NAMALWA (cell line): ENCODE measurements at places on chromosomes 7 and 10.

- no peak for DNase-seq
Observed at GRCh38 chr10:113292086-113292485, 260.8 kb upstream of the HABP2 start.

- DNase-seq = no peak
Observed at GRCh38 chr7:29895559-29895958, 89.3 kb downstream of the WIPF3 start.

DNA sequence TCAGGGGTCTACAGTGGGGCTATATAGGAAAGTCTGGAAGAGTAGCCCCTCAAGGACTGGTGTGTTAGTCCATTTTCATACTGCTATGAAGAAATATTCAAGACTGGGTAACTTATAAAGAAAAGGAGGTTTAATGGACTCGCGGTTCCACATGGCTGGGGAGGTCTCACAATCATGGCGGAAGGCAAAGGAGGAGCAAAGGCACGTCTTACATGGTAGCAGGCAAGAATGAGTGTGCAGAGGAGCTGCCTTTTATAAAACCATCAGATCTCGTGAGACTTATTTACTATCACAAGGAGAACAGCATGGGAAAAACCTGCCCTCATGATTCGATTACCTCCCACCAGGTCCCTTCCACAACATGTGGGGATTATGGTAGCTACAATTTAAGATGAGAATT lies 3.0 kb downstream of the FKBP14 start:
- no peak for DNase-seq

- DNase-seq = no peak
Observed at GRCh38 chr10:118307220-118307619, 34.9 kb downstream of the FAM204A start.

DNA sequence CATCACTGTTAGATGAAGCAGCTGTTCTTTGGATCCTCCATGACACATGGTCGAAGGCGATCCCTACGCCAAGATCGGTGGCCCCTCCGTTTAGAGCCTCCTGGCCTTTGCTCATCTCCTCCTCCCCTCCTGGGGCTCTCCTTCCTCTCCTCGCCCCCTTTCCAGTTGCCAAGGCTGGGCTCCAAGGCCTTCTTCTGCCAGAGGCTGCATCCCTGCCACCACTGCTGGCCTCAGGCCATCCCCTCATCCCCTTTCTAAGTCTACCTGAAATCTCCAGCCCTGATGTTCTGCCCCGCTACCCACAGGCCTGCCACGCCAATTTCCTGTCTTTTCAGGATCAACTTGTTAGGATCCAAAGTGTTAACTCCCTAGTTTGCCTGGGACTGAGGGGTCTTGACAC lies 265.1 kb upstream of the ZMIZ1 start:
- DNase-seq = no peak

- peak; percentile 58 for DNase-seq
Observed at GRCh38 chr10:52818019-52818418, 45.4 kb upstream of the MBL2 start.

DNA sequence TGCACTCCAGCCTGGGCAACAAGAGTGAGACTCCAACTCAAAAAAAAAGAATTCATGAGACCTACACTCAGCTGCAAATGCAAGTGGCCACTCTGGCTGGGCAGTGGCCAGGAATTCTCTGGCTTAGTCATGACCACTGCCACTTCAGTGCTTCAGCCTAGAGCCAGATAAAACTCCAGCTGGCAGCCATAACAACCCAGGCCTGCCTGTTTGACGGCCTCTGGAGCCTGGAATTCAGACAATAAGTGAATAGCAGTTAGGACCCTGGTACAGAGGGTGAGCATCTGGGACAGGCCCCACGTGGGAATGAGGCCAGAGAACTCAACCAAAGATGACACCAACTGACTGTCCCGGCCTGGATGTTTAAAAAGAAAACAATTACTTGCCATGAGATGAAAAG lies 18.9 kb downstream of the RCC1L start:
- no peak for DNase-seq

DNA sequence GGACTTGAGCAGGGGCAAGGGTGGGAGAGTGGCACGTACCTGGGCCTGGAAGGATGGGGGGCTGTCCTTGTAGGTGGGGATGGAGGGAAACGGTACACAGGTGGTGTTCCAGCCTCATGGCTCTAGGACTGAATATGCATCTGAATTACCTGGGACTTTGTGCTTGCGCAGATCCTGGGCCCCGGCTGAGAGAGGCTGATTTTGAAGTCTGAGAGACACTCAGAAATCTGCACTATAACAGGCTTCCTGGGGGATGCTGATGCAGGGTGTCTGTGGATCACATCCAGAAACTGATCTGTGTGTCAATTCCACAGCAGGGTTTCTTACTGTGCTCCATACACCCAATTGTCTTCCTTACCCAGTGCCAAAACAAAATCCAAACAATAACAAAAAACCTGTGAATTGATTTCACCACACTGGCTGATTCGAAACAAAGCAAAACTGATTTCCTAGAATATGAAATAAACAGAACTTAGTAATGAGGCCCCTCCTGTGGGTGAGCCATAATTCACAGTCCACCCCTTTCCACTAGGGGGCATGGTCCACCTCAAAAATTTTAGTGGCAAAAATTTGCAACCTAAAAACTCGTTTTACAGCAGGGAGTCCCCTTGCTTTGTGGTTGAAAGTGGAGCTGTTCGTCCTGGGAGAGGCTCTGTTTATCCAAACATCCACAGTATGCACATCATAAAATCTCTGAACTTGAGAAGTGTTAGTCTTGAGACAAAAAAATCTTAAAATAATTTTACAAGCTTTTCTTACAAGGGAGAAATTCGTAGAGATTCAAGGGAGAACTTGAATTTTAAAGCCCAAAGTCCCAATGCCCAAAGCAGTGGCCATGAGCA lies 32.0 kb upstream of the PLEKHA1 start:
- peak; percentile 71 for DNase-seq

DNA sequence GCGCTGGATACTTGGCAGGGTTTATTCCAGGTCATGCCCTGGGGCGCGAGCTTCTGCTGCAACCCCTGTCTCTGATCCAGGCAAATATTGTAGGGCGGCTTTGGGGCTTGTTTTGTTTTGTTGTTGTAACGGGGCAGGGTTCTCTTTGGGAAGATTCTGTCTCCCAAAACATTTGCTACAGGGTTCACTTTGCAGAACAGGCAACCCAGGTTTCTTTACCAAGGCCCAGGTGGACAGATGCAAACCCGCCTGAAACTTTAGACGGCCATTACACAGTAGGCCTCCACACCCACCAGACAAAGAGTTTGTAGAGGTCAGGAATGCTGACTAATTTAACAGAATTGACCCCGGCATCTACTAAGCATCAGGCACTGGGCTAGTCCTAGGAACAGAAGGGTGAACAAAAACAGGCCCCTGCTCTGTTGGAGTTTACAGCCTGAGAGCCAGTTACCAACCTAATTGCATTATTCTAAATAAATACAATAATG lies 567 bp upstream of the CDCA7L start:
- no peak for DNase-seq

DNA sequence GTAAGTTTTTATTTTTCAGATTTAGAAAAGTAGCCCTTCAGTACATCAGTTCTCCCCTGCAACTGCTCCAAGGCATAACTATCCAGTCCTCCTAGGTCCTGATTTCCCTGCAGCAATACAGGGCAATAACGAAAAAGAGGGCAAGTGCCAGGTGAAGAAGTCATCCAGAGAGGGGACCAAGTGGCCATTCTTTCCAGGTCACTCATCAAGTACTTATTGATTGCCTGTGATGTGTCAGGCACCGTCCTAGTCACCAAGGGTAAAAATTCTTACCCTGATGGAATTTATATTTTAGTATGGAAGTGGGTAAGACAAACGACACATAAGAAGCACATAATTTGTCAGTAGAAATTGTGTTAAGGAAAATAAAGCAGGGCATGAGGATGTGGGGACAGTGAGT lies 67.1 kb upstream of the GSDME start:
- no peak for DNase-seq

- no peak for DNase-seq
Observed at GRCh38 chr7:108629651-108630400, 60.2 kb downstream of the DNAJB9 start.

DNA sequence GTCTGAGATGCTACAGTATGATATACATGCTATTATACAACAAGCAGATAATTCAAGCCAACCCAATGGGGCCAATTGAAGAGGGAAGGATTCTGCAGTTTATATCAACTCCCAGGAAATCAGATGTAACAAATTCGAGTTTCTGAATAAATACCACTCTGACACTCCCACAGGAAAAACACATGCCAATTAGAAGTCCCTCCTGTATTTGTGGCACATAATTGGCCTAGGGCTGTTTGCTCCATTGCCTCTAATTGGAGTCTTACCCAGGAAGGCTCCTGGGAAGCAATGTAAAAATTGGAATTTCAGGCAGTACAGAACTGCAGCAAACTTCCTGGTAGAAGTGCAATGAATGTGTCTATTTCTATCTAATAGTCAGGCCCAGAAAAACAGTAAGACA lies 4.7 kb downstream of the PPA1 start:
- DNase-seq = no peak

- no peak for DNase-seq
Observed at GRCh38 chr10:127556916-127557315, 7.8 kb downstream of the NPS start.
